Keratinocyte (primary cell): ENCODE measurements at places on chromosomes 1 and 21. TPM values are rescaled to one million over a fixed set of nuclear protein-coding genes. Genes with fewer than 3 reads are reported as not detected.

GRCh38 chr1:172286629-172287076 is 133.8 kb upstream of the C1orf105 start:
- H3K4me1 ChIP-seq = no peaks in the 10 kb centered on the region
- no peak overlapping the region for H3K27ac ChIP-seq
- no peaks in the 10 kb centered on the region for H3K36me3 ChIP-seq
- no peaks in the 10 kb centered on the region for H3K27me3 ChIP-seq
- no peak for DNase-seq

DNA sequence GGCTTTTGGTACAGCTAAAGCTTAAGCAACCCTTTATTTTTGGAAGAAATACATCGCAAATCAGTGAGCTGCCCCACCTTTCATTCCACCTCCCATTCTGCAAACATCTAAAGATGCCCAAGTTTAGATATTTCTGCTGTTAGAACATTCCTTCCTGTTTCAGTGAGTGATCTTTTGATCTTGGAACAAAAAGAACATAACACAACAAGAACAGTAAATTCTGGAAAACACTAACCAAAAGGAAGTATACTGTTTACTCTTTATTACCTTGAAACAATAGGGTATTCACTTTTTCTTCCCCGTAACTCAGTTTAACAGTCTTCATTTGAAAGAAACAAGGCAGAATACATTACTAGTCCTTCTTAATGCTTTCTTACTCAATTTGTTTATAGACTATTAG is 40.6 kb downstream of the HNRNPR start:
- no peaks in the 10 kb centered on the region for H3K4me1 ChIP-seq
- no peak overlapping the region for H3K4me3 ChIP-seq
- DNase-seq = no peak
- no peaks in the 10 kb centered on the region for H3K27me3 ChIP-seq
- H3K27ac ChIP-seq = no peak overlapping the region
- peaks cover 25% of the 10 kb centered on the region for H3K36me3 ChIP-seq

GRCh38 chr1:24337455-24337854 is 18.3 kb downstream of the GRHL3 start:
- no peak overlapping the region for H3K4me3 ChIP-seq
- H3K27ac ChIP-seq = no peak overlapping the region
- H3K36me3 ChIP-seq = peaks cover 34% of the 10 kb centered on the region
- DNase-seq = no peak

DNA sequence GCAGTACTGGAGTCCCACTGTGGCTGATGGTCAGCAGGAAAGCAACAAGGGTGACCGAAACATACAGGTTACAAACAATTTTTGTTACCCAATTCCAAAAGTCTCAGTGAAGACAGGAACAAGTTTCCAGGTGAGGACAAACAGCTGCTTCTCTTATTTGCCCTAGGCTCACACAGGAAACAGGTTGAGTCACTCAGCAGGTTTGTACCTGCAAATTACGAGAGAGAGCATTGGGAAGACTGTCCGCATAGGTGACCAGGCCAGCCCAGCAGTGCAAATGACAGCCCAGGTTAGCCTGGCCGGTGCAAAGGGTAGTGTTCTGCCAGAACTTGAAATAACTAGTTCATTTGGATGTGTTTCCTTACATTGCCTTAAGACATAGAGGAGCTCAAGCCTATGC is 40.0 kb upstream of the DSCAM start:
- peaks cover 17% of the 10 kb centered on the region for H3K4me1 ChIP-seq
- no peak overlapping the region for H3K4me3 ChIP-seq
- H3K27me3 ChIP-seq = no peaks in the 10 kb centered on the region
- DNase-seq = peak; percentile 42

- no peak overlapping the region for H3K4me3 ChIP-seq
- H3K27ac ChIP-seq = no peak overlapping the region
- no peaks in the 10 kb centered on the region for H3K4me1 ChIP-seq
- DNase-seq = no peak
- peaks cover 4% of the 10 kb centered on the region for H3K27me3 ChIP-seq
Measured at GRCh38 chr1:182687361-182687760, 3.0 kb upstream of the RGS8 start.

GRCh38 chr1:16205891-16206546 is 6.4 kb downstream of the ARHGEF19 start:
- H3K4me1 ChIP-seq = peaks cover 17% of the 10 kb centered on the region
- peaks cover 7% of the 10 kb centered on the region for H3K36me3 ChIP-seq
- H3K27ac ChIP-seq = peak overlapping the region; percentile 51
- peak overlapping the region; percentile 59 for H3K4me3 ChIP-seq
- no peaks in the 10 kb centered on the region for H3K27me3 ChIP-seq

DNA sequence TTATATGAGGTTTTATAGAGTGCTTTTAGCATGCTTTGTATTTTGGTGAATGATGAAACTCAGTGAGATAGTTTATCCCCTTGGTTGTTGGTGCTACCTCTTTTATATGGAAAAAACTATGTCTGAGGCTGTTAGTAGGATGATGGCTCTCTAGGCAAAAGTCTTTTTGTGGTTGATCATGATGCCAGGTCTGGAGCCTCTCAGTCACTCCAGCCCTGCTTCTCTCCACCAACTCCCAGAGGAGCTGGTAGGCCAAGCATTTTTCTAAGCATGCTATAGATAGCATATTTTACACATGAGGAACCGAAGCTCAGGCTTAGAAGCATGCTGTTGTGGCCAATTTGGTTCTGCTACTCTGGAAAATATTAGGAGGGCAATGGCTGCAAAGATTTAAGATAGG is 82.2 kb downstream of the FMN2 start:
- no peaks in the 10 kb centered on the region for H3K36me3 ChIP-seq
- no peak for DNase-seq
- no peak overlapping the region for H3K4me3 ChIP-seq

GRCh38 chr1:21662426-21663247 is 6.5 kb downstream of the RAP1GAP start:
- peaks cover 7% of the 10 kb centered on the region for H3K4me1 ChIP-seq
- DNase-seq = no peak
- no peak overlapping the region for H3K4me3 ChIP-seq
- no peak overlapping the region for H3K27ac ChIP-seq
- H3K36me3 ChIP-seq = no peaks in the 10 kb centered on the region

DNA sequence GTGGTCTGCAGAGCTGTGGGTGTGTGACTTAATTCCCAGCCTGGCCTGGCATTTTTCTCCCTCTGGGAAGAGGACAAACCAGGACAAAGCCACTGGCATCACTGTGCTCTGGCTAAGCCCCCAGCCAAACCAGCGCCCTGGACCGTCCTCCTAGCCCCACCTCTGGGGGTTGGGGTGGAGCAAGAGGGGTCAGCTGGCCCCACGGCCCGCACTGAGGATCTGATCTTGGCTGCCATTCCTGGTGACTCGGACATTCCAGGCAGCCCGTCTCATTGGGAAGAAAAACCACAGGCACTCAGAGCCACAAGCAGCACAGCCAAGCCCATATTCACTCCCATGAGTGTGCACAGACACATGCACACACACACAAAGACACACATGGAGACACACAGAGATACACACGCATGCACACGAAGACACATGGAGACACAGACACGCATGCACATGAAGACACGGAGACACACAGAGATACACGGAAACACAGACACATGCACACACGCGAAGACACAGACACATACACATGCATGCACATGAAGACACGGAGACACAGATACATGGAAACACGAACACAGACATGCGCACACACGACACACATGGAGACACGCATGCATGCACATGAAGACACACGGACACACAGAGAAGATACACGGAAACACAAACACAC is 2.3 kb upstream of the MXRA8 start:
- H3K36me3 ChIP-seq = no peaks in the 10 kb centered on the region
- H3K27ac ChIP-seq = no peak overlapping the region
- H3K27me3 ChIP-seq = no peaks in the 10 kb centered on the region

GRCh38 chr1:202697038-202697437 is 13.2 kb downstream of the SYT2 start:
- no peak overlapping the region for H3K4me3 ChIP-seq
- no peak for DNase-seq
- H3K27ac ChIP-seq = no peak overlapping the region
- peaks cover 11% of the 10 kb centered on the region for H3K27me3 ChIP-seq

DNA sequence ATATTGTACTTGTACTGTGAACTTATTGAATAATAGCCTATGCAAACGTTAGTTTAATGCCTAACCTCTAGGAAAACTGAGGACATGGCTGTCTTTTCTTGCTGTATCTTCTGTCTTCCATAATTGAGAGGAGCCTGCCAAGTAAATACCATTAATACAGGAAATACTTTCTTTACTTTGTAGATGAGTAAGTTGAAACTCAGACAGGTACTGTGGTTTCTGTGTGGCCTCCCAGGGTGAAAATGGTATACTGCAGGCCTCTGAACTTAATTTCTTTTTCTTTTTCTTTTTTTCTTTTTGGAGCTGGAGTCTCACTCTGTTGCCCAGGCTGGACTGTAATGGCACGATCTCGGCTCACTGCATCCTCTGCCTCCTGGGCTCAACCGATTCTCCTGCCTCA is 208.8 kb upstream of the ADGRL4 start:
- H3K4me1 ChIP-seq = no peaks in the 10 kb centered on the region
- H3K36me3 ChIP-seq = no peaks in the 10 kb centered on the region
- DNase-seq = no peak
- H3K4me3 ChIP-seq = no peak overlapping the region
- H3K27me3 ChIP-seq = no peaks in the 10 kb centered on the region

GRCh38 chr1:95636897-95637296 is 402.9 kb downstream of the RWDD3 start:
- H3K27me3 ChIP-seq = no peaks in the 10 kb centered on the region
- no peaks in the 10 kb centered on the region for H3K36me3 ChIP-seq
- no peak overlapping the region for H3K27ac ChIP-seq

DNA sequence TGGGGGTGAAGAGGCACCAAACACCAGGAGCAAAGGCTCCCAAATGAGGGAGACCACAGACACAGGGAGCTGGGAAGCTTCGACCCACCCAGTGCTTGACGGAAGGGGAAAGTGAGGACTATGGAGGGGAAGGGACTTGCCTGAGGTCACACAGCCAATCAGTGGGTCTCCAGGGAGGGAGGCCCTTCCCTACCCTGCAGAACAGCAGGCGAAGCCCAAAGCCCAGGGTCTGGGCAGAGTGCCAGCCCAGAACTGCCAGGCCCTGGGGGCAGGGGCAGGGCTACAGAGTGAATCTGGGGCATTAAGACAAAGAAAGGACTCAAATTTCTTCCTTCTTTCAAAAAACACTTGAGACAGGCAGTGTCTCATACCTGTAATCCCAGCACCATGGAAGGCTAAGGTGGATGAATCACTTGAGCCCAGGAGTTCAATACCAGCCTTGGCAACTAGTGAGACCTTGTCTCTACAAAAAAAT is 45.5 kb upstream of the ECE1 start:
- no peak for DNase-seq
- peaks cover 22% of the 10 kb centered on the region for H3K4me1 ChIP-seq
- H3K4me3 ChIP-seq = no peak overlapping the region

- no peaks in the 10 kb centered on the region for H3K27me3 ChIP-seq
- no peaks in the 10 kb centered on the region for H3K4me1 ChIP-seq
- no peak overlapping the region for H3K27ac ChIP-seq
- no peaks in the 10 kb centered on the region for H3K36me3 ChIP-seq
- H3K4me3 ChIP-seq = no peak overlapping the region
Measured at GRCh38 chr1:66402194-66402593, 131.8 kb upstream of the SGIP1 start.

GRCh38 chr1:66373157-66373591 is 160.8 kb upstream of the SGIP1 start:
- H3K4me1 ChIP-seq = no peaks in the 10 kb centered on the region
- no peak overlapping the region for H3K27ac ChIP-seq
- no peak for DNase-seq
- H3K4me3 ChIP-seq = no peak overlapping the region
- no peaks in the 10 kb centered on the region for H3K36me3 ChIP-seq
- no peaks in the 10 kb centered on the region for H3K27me3 ChIP-seq

GRCh38 chr1:235339746-235340145 is 11.4 kb downstream of the GGPS1 start:
- H3K4me1 ChIP-seq = no peaks in the 10 kb centered on the region
- DNase-seq = no peak

GRCh38 chr1:22780696-22781095 is 70.1 kb downstream of the EPHB2 start:
- H3K36me3 ChIP-seq = no peaks in the 10 kb centered on the region
- no peak overlapping the region for H3K27ac ChIP-seq
- no peak overlapping the region for H3K4me3 ChIP-seq
- no peak for DNase-seq

DNA sequence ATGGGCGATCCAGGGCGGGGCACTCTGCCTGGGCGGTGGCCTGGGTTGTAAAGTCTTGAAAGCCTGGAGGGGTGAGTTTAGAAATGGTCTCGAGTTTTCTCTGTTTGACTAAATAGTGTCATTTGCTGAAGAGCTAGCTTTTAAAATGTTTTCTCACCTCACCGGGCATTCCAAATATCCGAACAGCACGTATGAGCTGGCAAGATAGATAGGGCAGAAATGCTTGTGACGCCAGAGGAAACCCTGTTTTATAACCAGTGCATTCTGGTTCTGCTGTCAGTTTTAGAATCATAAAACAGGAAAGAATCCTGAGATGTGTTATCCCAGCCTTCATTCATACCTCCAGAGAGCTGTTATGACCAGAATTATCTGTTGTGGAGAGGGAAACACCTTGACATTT is 725 bp downstream of the RTCA start:
- H3K27me3 ChIP-seq = no peaks in the 10 kb centered on the region
- H3K4me1 ChIP-seq = peaks cover 9% of the 10 kb centered on the region
- peak overlapping the region; percentile 89 for H3K4me3 ChIP-seq
- peaks cover 31% of the 10 kb centered on the region for H3K36me3 ChIP-seq
- no peak for DNase-seq

DNA sequence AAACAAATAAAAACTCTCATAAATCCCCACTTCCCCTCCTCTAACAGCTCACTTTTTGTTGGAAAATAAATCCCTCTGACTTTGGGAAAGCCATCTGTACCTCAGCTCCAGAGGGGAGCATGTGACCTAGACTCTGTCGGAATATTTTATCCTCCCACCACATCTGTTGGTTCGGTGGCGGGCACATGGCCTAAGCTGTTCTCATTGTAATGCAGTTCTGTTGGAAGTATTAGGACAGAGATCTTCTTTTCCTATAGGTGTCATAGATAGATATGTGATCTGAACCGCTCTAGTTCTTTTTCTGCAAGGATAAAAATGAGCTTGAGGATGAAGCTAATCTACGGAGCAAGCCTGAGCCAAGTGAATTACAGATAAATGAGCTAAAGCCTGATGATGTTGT is 50.5 kb upstream of the EPS8L3 start:
- no peak overlapping the region for H3K27ac ChIP-seq
- H3K27me3 ChIP-seq = peaks cover 5% of the 10 kb centered on the region
- H3K4me3 ChIP-seq = no peak overlapping the region
- H3K4me1 ChIP-seq = no peaks in the 10 kb centered on the region

GRCh38 chr1:88983791-88984559 is 8.5 kb downstream of the KYAT3 start:
- no peaks in the 10 kb centered on the region for H3K27me3 ChIP-seq
- no peak overlapping the region for H3K4me3 ChIP-seq
- H3K36me3 ChIP-seq = peaks cover 6% of the 10 kb centered on the region

GRCh38 chr1:219040291-219040690 is 133.4 kb upstream of the LYPLAL1 start:
- peaks cover 5% of the 10 kb centered on the region for H3K4me1 ChIP-seq
- no peaks in the 10 kb centered on the region for H3K27me3 ChIP-seq
- H3K27ac ChIP-seq = no peak overlapping the region
- no peak overlapping the region for H3K4me3 ChIP-seq
- DNase-seq = no peak

Gene KCNE2
- not detected in 3 replicates for polyA plus RNA-seq

Gene BLACAT1
- polyA plus RNA-seq = 2.3 to 5.2 TPM (median 4.0 TPM) in 3 replicates

Gene CLDN14
- not detected in 3 replicates for polyA plus RNA-seq

Gene GPR153
- polyA plus RNA-seq = 7.2 to 14.2 TPM (median 11.0 TPM) in 3 replicates

Gene PRRX1
- polyA plus RNA-seq = 0.05 TPM in 1 of 3 replicates, not detected in the others

Gene FAM151A
- 0.07 to 0.10 TPM (median 0.07 TPM) in 3 replicates for polyA plus RNA-seq

Gene MPC2
- 27.1 to 61.6 TPM (median 36.2 TPM) in 3 replicates for polyA plus RNA-seq

Gene PDZK1
- polyA plus RNA-seq = 0.08 to 0.21 TPM (median 0.15 TPM) in 3 replicates

Gene ADAM30
- not detected in 3 replicates for polyA plus RNA-seq

Gene LCE1C
- polyA plus RNA-seq = 1.8 TPM in 3 replicates

Gene FAM131C
- polyA plus RNA-seq = 0.31 to 0.64 TPM (median 0.56 TPM) in 3 replicates

Gene ITLN2
- 0.22 to 0.59 TPM (median 0.39 TPM) in 3 replicates for polyA plus RNA-seq

Gene ZNF695
- polyA plus RNA-seq = 0.30 to 0.89 TPM (median 0.74 TPM) in 3 replicates

Gene HSPB7
- 0.03 to 0.05 TPM in 2 of 3 replicates, not detected in the other for polyA plus RNA-seq

Gene MXRA8
- 0.05 to 0.14 TPM in 2 of 3 replicates, not detected in the other for polyA plus RNA-seq
